ENCODE measurements at places on chromosomes 3 and 15.
A peak's percentile ranks its signal among the peaks of the same experiment; 100 is the strongest.

GRCh38 chr3:132079147-132079546, 44.3 kb upstream of the CPNE4 start:
- DNase-seq: no peak

DNA sequence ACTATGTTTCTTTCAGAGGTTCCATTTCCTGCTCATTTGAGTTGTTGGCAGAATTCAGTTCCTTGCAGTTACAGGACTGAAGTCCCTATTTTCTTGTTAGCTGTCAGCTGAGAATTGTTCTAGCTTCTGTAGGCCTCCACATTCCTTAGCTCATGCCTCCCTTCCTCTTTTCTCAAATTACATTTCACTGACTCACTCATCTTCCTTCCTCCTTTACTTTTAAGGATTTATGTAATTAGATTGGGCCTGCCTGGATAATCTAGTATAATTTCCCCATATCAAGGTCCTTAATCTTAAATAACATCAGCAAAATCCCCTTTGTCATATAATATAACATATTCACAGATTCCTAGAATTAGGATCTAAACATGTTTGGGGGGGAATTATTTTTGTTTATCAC, 40.6 kb upstream of the RBMS3 start:
- no peak for DNase-seq

GRCh38 chr15:26260517-26261133, 397.5 kb upstream of the ATP10A start:
- no peak for DNase-seq

GRCh38 chr15:96309143-96309660, 21.3 kb upstream of the NR2F2 start:
- no peak for DNase-seq

DNA sequence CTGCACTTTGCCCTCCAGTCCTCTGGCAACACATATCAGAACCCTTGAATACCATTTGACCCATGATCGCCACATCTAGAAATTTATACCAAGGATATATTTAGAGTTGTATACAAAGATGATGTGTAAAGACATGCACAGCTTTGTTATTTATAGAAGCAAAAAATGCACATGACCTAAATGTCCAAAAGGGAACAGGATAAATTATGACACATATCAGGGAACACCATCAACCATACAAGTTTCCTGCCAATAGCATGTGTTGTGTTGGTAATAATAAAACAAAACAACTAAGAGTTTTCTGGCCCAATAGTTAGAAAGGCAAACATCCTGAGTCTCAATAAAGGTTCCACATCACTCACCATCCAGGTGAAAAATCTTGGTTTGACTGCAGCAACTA, 51.5 kb downstream of the AAGAB start:
- no peak for DNase-seq

GRCh38 chr3:46491089-46492070, 6.4 kb upstream of the RTP3 start:
- no peak for DNase-seq

DNA sequence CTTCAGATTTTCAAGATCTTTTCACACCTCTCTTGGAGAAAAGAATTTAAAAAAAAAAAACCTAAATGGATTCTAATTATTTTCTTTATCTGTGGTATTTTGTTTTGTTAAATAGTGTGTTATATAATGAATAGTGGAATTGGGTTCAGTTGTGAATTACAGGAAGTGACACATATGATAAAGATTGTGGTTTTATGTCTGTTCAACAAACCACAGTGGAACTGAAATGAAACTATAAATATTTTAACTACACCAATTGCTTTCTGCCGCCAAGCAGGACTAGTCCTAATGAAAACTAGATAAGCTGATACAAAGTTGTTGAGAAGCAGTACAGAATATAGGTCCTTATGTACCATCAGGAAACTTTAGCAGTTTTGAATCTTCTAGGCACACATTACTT, 121.6 kb downstream of the UBE2E2 start:
- peak; percentile 33 for DNase-seq
